HAP-1 (cell line): ENCODE measurements at places on chromosomes 13 and 19.

GRCh38 chr13:41007744-41008128 is 11.4 kb downstream of the ELF1 start:
- DNase-seq: no peak

DNA sequence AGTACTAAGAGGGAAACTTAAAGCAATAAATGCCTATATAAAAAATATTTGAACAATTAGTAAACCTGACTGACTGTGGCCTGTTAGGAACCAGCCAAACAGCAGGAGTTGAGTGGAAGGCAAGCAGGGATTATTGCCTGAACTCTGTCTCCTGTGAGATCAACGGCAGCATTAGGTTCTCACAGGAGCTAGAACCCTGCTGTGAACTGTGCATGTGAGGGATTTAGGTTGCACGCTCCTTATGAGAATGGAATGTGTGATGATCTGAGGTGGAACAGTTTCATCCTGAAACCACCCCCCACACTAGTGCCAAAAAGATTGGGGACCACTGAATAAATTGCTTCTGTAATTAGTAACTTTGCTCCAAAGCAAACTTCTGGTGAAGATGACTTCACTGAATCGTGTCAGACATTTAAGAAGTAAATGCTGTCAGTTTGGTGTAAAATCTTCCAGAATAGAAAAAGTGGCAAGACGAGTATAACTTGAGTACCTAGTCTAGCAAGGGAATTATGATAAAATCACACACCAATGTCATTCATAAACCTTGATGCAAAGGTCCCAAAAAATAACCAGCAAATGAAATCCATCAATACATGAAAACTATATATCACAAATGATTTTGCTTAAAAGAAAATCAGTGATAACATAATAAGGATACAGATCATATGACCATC is 53.8 kb downstream of the SLC6A16 start:
- no peak for DNase-seq

- no peak for DNase-seq
Measured at GRCh38 chr13:111562716-111563115, 242.3 kb downstream of the TEX29 start.

- DNase-seq: no peak
Measured at GRCh38 chr13:45209229-45209628, 8.4 kb upstream of the KCTD4 start.

GRCh38 chr13:106083620-106084350 is 451.7 kb downstream of the EFNB2 start:
- no peak for DNase-seq

- no peak for DNase-seq
Measured at GRCh38 chr13:79722885-79723445, 242.0 kb downstream of the NDFIP2 start.

GRCh38 chr19:48685583-48685982 is 10.2 kb upstream of the FUT2 start:
- peak; percentile 19 for DNase-seq

DNA sequence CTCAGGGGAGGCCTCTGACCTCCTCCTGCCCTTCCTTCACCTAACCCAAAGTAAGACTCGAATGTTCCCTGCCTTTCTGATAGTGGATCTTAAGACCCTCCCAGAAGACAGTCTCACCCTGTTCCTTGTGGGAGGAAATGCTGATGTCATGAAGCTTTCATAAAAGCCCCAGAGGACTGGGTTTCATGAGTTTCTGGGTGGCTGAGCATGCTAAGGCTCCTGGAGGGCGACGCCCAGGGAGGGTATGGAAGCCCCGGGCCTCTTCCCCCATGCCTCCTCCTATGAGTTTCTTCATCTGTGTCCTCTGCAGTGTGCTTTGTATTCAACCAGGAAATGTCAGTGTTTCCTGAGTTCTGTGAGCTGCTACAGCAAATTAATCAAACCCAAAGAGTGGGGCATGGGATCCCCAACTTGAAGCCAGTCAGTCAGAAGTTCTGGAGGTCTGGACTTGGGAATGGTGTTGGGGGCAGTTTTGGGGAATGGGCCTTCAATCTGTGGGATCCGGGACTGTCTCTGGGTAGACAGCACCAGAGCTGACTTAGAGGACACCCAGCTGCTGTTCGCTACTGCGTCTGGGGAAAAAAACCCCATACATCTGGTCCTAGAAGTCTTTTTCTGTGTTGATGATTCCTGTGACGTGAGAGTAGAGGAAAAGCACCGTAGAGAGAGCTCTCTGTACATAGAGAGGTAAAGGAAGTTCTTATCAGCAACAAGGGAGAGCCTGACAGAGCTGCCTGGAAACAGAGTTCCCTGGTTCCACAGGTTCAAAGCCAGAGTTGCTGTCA is 2.0 kb upstream of the LILRB2 start:
- DNase-seq: no peak

GRCh38 chr13:77437267-77437666 is 98.2 kb upstream of the SCEL start:
- DNase-seq: no peak

GRCh38 chr13:39858794-39859193 is 203.3 kb downstream of the COG6 start:
- DNase-seq: no peak

GRCh38 chr13:113095146-113096051 is 10.2 kb upstream of the F7 start:
- DNase-seq: peak; percentile 88

DNA sequence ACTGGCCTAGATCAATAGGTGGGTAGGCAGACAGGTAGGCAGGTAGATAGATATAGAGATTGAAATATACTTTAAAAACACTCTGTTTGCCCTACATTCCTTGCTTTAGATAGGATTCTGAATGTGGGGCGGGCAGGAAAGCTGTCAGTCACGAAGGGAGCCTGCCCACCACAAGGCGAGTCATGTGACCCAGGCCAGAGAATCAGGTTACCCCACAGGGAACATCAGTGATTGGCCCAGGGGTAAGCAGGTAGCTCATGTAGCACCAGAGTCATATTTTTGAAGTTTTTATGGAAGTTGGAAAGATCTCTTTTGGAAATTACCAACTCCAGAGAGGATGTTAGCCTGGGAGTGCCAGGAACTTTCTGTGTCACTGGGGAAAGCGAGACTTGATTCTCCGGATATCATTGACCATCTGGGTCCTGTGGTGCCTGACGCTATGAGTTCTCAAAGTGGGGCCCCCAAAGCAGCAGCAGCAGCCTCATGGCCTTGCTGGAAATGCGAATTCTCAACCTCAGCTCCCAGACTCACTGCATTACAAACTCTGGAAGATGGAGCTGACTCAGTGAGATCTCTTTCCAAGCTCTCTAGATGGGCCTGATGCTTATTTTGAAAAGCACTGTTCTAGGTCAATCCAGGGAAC is 60.3 kb downstream of the IRS2 start:
- no peak for DNase-seq

DNA sequence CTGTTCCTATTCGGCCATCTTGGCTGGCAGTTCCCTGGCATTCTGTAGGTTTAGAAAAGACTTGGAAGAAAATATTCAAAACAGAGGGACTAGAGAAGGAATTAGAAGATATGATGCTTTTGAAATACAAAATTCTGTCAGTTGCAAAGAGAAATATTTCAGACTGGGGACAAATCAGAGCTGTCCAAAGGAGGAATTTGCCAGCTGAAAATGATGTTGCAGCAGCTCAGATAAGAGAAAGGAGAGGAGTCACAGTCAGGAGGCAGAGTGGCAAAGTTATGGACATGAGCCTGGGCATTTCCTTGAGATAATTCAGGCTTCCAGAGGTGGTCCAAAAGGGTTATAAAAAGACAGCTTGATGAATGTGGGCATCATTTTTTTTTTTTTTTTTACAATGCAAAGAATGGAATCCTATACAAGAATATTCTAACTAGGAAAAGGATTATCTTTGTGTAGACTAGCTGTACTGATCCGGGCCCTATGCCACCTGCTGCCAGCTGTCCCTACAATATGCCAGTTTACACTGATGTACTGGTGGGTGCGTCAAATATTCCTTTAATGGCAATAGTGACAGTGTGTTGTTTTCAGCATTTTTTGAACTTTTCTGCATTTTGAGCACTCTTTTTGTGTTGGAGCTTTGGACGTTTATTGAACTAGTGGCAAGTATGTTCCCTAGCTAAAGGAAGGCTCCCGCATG is 31.8 kb upstream of the CBY2 start:
- no peak for DNase-seq

DNA sequence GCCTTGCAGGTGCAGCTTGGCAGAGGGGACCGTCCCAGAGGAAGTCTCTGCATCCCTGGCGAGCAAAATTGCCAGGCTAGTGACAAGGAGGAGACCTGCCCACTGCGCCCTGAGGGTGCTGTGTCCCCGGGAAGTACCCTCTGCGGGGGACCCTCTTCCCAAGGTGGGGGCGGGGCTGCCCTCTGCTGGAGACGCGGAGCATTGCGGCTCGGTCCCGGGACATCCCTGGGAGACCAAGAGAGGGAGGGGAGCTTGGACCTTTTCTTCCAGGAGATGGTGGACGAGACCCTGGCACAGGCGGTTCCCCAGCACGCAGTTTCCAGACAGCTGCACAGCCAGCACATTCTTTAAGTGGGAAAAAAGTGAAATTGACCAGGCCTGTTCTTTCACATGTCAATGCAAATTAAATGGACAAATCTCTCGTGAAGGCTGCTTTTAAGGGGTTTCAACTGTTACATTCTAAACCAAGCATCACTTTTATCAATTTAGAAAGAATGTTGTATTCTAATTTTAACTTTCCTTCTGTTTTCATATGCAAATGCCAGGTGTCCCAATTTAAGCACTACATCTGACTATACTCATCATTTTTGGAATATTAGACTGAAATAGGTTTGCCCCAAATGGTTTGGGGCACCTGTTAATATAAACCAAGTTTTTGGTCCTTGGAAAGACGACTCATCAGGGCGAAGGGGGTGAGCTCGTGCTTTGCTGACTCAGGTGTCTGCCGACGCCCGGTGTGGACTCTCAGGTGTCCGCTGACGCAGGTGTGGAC is 60.7 kb downstream of the MCF2L start:
- DNase-seq: peak; percentile 83

DNA sequence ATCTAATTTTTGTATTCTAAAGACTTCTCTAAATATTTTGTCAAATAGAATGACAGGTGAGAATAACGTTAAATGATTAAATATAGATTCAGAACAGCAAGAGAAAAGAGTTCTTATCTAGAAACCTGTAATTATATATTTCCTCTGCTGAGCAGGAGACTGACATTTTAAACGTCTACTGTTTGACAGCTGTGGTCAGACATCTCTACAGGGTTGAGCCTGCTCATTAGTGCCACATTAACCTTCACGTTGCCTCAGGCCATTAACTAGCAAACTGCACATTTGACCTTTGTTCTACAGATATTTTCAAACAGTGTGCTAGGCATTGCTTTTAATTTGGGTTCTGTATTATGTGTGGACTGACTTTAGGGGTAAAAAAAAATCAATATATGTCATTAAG is 347.5 kb downstream of the GPC5 start:
- no peak for DNase-seq

- DNase-seq: no peak
Measured at GRCh38 chr13:21123956-21124355, 52.4 kb downstream of the SKA3 start.

DNA sequence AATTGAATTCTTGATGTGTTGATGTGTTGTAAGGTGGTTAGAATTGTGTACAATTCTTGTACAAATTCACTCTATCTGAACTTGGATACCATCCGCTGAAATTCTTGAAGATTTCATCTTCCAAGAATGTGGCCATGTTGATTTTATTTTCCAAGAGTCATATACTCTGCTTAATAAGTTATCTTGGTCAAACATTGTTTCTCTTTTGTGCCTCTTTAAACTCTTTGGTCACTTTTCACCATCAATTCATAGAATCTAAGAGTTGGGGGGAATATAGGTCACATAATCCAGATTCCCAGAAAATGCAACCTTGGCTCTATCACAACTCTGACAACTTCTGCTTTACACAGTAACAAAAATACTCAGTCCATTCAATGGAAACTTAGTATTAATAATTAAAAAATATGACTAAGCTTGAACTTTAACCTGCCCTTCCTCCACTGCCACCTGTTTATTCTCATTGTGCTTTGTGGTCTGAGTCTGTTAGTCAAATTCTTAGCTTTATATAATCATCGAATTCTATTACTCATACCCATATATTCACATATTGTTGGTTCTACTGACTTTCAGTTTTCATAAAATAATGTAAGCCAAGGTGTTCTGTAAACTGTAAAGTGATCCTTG is 373.2 kb downstream of the LMO7 start:
- no peak for DNase-seq

- no peak for DNase-seq
Measured at GRCh38 chr19:28443361-28443760, 769.6 kb downstream of the UQCRFS1 start.

- DNase-seq: no peak
Measured at GRCh38 chr13:71488201-71488600, 378.8 kb downstream of the DACH1 start.

- DNase-seq: no peak
Measured at GRCh38 chr13:102917019-102917418, 71.2 kb downstream of the ERCC5 start.
